ENCODE measurements at places on chromosomes 4 and X. TPM values are rescaled to one million over a fixed set of nuclear protein-coding genes. Genes with fewer than 3 reads are reported as not detected.

- DNase-seq: no peak
Observed at GRCh38 chr4:150794706-150795105, 212.8 kb downstream of the MAB21L2 start.

GRCh38 chr4:89992744-89993143, 98.1 kb downstream of the MMRN1 start:
- no peak for DNase-seq

DNA sequence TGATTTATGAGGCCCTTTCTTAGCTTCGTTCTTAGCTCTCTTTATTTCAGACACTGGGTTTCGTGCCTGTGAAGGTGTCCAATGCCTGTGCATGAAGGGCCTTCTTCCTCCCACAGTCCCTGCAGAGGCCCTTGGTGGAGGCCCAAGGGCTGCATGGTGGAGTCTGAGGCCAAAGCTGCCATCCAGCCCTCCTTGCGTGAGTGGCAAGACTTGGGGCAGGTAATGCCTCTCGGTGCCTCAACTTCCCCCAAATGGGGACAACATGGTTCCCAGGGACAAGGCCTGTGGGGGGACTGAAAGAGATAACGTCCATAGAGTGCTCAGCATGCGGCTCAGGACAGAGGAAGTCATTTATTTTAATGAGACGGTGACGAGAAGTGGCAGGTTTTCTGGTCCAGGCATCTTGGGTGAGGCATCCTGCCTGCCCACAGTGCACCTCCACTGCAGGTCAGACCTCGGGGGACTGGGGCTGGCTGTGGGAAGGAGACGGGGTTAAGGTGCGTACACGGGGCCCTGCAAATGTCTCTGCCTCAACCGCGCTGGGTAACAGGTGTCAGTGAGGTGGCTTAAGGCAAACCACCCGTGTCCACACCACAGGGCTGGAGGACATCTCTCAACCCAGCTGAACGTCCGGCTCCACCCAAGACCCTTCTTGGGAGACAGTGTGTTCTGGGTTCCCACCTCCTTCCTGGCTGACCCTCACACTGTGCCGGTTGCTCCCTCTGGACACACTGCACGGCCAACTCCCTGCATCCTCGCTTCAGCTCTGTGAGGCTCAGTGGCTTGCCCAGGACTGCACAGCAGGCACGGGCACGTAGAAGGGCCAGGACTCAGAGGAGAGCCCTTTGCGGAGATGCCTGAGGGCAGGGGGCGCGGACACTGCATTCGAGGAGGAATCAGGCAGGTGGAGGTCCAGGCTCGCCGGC, 50.5 kb downstream of the PSAPL1 start:
- DNase-seq: peak; percentile 12

The GPR173 gene
- 5.8 TPM for polyA plus RNA-seq

- no peak for DNase-seq
Observed at GRCh38 chr4:42845586-42845985, 46.9 kb upstream of the GRXCR1 start.

DNA sequence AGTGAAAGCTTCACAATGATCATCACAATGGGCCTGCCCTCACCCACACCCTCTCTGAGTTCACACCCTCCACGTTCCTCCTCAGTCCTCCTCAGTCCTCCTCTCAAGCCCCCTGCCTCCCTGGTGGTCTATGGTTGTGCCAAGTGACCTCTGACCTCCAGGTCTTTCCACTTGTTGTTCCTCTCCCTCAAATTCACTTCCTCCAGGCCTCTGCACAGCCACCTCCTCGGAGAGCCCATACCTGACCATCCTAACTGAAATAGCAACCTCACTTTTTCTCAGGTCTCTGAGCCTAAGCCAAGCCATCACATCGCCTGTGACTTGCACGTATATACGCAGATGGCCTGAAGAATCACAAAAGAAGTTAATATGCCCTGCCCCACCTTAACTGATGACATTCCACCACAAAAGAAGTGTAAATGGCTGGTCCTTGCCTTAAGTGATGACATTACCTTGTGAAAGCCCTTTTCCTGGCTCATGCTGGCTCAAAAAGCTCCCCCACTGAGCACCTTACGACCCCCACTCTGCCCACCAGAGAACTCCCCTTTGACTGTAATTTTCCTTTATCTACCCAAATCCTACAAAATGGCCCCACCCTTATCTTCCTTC, 293.4 kb upstream of the TENM3 start:
- no peak for DNase-seq

The ETDB gene
- polyA plus RNA-seq: not detected

- DNase-seq: no peak
Observed at GRCh38 chrX:11543249-11543648, 122.5 kb downstream of the ARHGAP6 start.

The FGB gene
- polyA plus RNA-seq: not detected

DNA sequence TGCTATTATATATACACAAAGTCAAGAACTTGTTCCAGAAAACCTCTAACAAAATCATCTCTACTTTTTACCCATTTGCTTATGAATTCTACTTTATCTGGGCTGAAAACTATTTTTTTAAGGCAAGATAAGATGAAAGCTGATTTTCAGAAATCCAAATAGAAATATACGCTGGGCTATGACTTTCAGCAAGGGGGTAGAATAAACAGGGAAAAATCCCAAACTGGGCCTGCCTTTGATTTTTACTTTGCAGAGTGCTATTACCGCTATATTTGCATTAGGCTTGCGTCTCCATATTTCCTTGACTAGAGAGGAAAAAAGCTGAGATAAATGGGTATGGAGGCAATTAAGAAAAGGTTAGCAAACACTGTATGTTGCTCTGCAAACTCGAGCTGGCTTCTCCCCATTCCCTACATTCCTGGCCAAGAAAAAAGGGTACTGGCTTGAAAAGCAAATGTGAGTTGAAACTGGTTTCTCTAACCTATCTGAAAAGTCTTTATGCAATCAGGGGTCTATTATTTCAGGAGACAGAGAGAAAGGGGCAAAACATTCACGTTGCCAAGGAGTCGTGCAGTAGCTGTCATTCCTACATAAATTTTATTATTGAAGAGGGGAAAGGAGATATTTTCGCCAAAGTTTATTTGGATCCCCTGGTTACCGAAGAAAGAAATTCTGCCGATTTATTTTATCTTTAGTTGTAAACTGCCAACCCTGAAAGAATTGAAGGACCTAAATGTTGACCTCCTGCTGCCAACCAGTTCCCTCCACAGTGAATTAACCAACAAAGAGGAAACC, 2.2 kb downstream of the TMEM47 start:
- no peak for DNase-seq

The XAGE1A gene
- 16.0 TPM for polyA plus RNA-seq

The NXF3 gene
- polyA plus RNA-seq: 0.16 TPM

The USP26 gene
- polyA plus RNA-seq: not detected

DNA sequence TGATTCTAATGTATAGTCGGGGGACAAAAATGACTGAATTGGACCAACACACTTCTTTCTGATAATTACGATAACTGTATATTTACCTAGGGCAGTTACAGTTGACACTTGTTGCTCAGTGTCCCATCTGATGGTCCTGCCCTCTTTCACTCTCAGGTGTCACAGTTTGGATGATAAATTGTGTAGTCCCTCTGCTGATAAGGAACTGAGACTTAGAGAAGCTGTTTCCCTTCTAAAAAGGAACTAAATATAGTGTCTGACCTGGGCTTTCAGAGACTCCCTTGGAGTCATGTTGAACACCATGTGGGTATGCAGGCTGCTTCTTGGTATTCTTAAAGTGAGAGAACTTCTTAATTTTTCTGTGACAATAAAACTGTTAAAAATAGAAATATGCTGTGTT, 23.7 kb upstream of the PNPLA4 start:
- DNase-seq: no peak

- no peak for DNase-seq
Observed at GRCh38 chr4:184750926-184751584, 17.2 kb upstream of the CENPU start.

The NSG1 gene
- polyA plus RNA-seq: 11.4 TPM

DNA sequence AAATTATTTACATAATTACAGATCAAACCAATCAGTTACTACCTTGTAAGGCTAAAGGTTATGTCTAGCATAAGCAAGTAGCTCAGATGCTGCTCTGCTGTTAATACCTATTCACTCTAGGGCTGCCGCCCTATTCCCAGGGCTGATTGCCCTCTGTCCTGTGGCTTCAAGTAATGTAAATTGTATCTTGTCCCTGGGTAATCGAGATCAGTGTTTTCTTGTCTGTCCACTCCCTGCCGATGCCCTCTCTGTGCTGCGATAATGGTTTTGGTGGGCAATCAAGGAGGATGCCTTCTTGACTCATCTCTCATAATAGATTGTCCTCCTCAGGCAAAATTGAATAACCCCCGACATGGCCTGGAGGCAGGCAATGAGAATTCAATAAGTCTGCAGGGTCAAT, 641.0 kb upstream of the PITX2 start:
- DNase-seq: no peak

The CXCL11 gene
- polyA plus RNA-seq: not detected

DNA sequence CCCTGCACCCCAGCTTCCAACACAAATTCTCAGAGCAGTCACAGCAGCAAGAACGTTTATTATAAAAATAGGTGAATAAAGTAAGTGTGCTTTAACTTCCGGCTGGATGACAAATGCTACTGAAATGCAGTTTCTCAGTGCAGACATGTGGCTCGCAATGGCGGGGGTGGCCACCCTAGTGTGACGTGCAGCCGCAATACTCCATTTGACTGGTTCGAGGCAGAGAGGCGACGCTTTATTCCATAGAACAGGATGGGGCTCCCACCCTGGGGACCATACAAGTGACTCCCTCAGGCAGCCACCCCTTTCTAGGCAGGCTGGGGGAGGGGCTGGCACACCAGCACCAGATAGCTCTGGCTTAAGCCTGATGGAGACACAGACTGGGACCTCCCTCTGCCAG, 14.5 kb downstream of the TNIP2 start:
- no peak for DNase-seq

The SLC34A2 gene
- not detected for polyA plus RNA-seq

The FRMD7 gene
- polyA plus RNA-seq: not detected

- DNase-seq: no peak
Observed at GRCh38 chrX:73922856-73923455, 360.0 kb downstream of the CHIC1 start.

DNA sequence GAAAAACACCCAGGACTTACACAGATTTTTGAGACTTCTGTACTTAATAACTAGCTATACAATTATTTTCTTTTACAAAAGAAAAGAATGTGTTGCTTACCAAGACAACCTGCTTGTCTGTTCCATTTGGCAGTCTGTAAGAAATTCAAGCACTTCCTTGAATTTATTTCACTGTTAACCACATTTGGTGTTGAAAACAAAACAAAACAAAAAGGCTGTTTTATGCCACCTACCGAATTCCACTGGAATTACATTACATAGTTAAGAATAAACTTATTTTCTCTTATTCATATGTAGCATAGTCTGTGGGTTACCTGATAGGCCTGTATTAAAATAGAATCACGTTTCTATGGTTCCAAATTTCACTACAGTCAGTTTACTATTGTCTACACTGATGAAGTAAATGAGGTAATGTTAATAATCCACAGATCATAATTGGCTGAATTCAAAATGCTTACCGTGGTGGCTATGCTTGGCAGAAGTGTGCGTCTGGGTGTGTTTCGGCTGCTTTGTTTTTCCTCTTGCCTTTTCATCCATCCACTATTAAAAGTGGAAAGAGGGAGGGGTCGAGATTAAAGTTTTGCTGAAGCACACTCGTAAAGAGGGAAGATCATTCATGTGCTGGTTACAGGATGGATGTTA, at the start of gene TLR1:
TLR1 (minus strand) TSS at position 138 of the 642 bp plus-strand sequence. CDS start 5,960 bp downstream, outside the sequence.
- DNase-seq: peak; percentile 26

- DNase-seq: no peak
Observed at GRCh38 chr4:37453999-37454800, 209.7 kb downstream of the NWD2 start.

The CENPVL2 gene
- polyA plus RNA-seq: 0.03 TPM

DNA sequence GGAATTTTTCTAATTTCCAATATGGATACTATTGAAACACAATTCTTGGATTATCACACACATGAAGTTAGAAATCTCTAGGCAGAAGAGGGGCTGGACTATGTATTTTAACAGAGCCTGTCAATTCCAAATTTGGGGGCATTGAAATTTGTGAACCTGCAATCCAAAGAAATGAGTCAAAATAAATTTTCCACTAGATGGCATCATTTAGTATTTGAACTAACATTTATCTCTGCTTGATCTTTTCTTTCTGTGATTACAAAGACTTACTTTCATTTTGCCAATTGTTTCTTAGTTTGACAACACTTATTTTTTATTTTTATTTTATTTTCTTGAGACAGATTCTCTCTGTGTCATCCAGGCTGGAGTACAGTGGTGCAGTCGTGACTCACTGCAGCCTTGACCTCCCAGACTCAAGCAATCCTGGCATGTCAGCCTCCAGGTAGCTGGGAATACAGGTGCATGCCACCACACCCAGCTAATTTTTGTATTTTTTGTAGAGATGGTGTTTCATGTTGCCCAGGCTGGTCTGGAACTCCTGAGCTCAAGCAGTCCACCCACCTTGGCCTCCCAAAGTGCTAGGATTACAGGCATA, 2.7 kb upstream of the PYURF start:
- DNase-seq: peak; percentile 18

DNA sequence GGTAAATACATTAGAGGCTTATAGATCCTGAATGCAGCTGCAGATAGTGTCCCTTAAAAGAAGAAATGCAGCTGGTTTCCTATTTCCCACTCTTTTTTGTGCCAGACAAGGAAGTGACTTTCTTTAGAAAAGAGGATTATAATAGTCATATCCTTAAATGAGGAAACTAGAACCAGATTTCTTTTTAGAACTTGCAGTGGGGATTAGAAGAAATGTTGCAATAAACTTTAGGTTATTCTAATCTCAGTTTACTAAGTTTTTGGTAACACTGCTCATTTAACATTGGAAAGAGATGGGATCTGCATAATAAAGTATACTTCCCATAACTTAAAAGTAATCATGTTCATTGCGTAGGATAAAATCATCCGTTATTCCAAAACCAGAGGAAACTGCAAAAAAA, 101.9 kb downstream of the SLIT2 start:
- no peak for DNase-seq

DNA sequence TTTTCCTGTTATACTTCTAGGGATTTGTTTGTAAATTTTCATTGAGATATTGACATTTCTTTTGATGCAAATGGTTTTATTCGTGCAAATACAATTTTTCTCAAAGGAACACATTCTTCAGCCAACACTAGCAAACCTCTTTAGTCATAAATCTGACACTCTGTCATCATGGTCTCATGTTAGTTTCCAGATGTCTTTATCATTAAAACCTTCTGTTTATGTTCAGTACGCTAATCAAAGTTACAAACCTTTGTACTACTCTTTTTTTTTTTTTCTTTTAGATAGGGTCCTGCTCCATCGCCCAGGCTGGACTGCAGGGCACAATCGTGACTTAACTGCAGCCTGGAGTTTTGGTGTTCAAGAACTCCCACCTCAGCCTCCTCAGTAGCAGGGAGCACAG, 7.1 kb downstream of the SLC25A31 start:
- DNase-seq: no peak

The REELD1 gene
- not detected for polyA plus RNA-seq

GRCh38 chr4:83932750-83933391, 397.0 kb downstream of the GPAT3 start:
- no peak for DNase-seq

- peak; percentile 91 for DNase-seq
Observed at GRCh38 chr4:7761720-7762119, 177.9 kb downstream of the AFAP1 start.

The MUC7 gene
- not detected for polyA plus RNA-seq

GRCh38 chr4:39759569-39759968, 61.6 kb downstream of the UBE2K start:
- DNase-seq: no peak

The IL15 gene
- 3.5 TPM for polyA plus RNA-seq

- no peak for DNase-seq
Observed at GRCh38 chrX:50606300-50606950, 135.8 kb upstream of the DGKK start.

The COMMD8 gene
- polyA plus RNA-seq: 7.0 TPM

The SLITRK2 gene
- not detected for polyA plus RNA-seq

Data from SK-N-SH (cell line).